Nephron progenitor cell (in vitro differentiated cells): ENCODE measurements at places on chromosomes 1 and 21.

GRCh38 chr1:145997718-145998023, 1.3 kb upstream of the TXNIP start:
- H3K27me3 ChIP-seq, result peaks cover 3% of the 10 kb centered on the region
- H3K4me3 ChIP-seq, result peak overlapping the region; percentile 99
- peak overlapping the region; percentile 99 for H3K27ac ChIP-seq
- H3K4me1 ChIP-seq, result peaks cover 64% of the 10 kb centered on the region
- peaks cover 39% of the 10 kb centered on the region for H3K36me3 ChIP-seq
- DNase-seq, result no peak

- H3K36me3 ChIP-seq, result peaks cover 49% of the 10 kb centered on the region
- peak overlapping the region; percentile 41 for H3K27ac ChIP-seq
- peak overlapping the region; percentile 6 for H3K4me3 ChIP-seq
Observed at GRCh38 chr1:164605254-164606091, 46.5 kb downstream of the PBX1 start.

GRCh38 chr1:228955691-228956090, 220.4 kb downstream of the RHOU start:
- no peak overlapping the region for H3K27ac ChIP-seq
- H3K36me3 ChIP-seq, result peaks cover 6% of the 10 kb centered on the region
- no peak overlapping the region for H3K4me3 ChIP-seq

DNA sequence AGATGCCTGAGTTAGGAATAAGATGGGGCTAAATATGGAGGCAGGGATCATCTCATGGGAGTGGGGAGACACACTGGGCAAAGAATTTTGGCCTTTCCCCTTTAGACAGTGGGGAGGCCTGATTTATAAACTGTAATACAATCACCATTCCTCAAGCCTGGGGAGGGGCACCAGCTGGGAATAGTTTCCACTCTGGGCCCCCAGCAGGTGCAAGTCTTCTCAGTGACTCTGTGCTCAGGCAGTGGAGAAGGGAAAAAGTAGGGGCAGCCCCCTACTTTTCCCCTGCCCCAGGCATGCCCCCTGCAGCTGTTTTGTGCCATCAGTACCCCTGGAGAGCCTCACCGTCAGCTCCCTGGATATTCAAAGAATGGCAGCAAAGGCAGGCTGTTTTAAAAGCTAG, 19.1 kb downstream of the COA7 start:
- peaks cover 3% of the 10 kb centered on the region for H3K27me3 ChIP-seq
- peaks cover 18% of the 10 kb centered on the region for H3K4me1 ChIP-seq
- H3K36me3 ChIP-seq, result peaks cover 4% of the 10 kb centered on the region
- no peak overlapping the region for H3K27ac ChIP-seq
- DNase-seq, result no peak
- H3K4me3 ChIP-seq, result no peak overlapping the region

- H3K4me3 ChIP-seq, result peak overlapping the region; percentile 26
- H3K4me1 ChIP-seq, result peaks cover 53% of the 10 kb centered on the region
- DNase-seq, result no peak
Observed at GRCh38 chr1:201730611-201731010, 98.3 kb upstream of the IPO9 start.

GRCh38 chr1:2294033-2294724, 66.1 kb downstream of the SKI start:
- peaks cover 2% of the 10 kb centered on the region for H3K27me3 ChIP-seq
- H3K27ac ChIP-seq, result peak overlapping the region; percentile 53
- no peak overlapping the region for H3K4me3 ChIP-seq
- peaks cover 12% of the 10 kb centered on the region for H3K36me3 ChIP-seq

DNA sequence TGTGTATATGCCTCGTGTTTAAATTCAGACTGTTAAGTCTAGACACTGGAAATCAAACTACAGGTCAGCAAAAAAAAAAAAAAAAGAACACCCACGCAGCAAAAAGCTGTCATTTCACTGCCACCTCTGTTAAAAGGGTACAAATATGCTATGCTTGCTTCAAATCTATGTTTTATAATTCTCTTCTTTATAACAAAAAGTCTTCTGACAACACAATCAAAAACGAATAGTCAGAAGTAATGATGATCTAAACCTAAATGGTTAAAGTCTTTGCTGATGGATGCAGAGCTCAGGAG, 438.9 kb downstream of the SMYD3 start:
- no peak overlapping the region for H3K27ac ChIP-seq
- peaks cover 64% of the 10 kb centered on the region for H3K4me1 ChIP-seq
- no peak overlapping the region for H3K4me3 ChIP-seq
- no peak for DNase-seq

GRCh38 chr1:178704833-178705232, 20.2 kb upstream of the RALGPS2 start:
- peaks cover 3% of the 10 kb centered on the region for H3K27me3 ChIP-seq
- DNase-seq, result no peak
- H3K4me1 ChIP-seq, result no peaks in the 10 kb centered on the region
- no peak overlapping the region for H3K27ac ChIP-seq
